ENCODE measurements at places on chromosomes 2 and 18.

DNA sequence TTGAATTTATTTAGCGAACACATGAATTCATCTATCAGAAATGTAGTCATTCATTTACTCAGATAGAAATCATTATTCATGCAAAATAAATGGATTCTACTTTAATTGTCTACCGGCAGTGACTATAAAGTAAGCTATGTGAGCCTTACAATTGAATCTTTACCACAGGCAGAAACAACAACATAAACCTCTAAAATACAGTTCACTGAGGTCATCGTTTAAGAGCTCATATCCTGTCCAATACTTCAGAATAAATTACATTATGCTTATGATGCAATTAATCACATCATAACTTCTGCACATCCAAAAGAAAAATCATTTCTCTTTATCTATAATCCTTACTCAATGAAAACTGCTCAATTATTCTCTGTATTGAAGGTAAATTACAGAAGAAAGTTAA lies 244.7 kb downstream of the HNMT start:
- no peak for DNase-seq

- DNase-seq, result no peak
Measured at GRCh38 chr18:34637094-34637801, 72.8 kb upstream of the DTNA start.

DNA sequence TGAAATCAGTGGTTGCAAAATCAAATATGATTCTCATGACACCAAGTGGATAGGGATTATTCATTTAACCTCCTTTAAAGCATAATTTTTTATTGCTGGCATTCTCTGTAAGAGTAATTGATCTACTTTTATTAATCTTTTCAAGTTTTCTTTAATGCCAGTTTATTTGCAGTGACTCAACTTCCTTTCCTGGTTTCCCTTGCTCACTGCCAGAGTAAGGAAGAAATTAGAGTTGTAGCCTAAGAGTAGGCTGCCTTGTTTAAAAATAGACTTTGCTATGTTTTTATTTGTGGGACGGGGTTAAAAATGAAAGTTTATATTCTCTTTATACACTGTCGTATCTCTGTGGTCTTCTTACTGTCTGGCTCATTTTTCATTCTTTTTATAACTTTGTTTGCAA lies 148.6 kb downstream of the WDR7 start:
- no peak for DNase-seq

GRCh38 chr2:12217175-12217574 lies 470.7 kb downstream of the LPIN1 start:
- no peak for DNase-seq

DNA sequence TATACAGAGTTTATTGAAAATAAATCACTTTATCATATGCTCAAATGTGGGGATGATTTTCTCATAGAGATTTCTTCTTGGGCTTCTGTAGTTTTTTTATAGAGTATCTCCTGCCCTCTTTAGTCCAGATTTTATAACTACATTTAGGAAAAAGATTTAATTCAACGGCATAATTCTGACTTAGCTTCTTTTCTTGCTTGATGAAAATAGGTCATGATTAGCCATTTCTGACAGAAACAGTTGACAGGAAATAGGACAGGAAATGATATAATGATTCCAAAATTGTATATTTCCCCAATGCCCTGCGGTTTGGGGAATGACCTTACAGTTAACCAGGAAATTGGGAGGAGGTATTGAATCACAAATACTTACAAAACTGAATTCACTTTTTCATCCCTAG lies 1531.9 kb upstream of the ACVR2A start:
- no peak for DNase-seq

- no peak for DNase-seq
Measured at GRCh38 chr2:4354678-4355077, 651.3 kb downstream of the DCDC2C start.

- DNase-seq, result no peak
Measured at GRCh38 chr18:27478459-27478858, 293.4 kb upstream of the CHST9 start.

- no peak for DNase-seq
Measured at GRCh38 chr2:209581040-209581439, 157.2 kb downstream of the MAP2 start.

GRCh38 chr2:6554466-6554865 lies 311.2 kb downstream of the CMPK2 start:
- no peak for DNase-seq

DNA sequence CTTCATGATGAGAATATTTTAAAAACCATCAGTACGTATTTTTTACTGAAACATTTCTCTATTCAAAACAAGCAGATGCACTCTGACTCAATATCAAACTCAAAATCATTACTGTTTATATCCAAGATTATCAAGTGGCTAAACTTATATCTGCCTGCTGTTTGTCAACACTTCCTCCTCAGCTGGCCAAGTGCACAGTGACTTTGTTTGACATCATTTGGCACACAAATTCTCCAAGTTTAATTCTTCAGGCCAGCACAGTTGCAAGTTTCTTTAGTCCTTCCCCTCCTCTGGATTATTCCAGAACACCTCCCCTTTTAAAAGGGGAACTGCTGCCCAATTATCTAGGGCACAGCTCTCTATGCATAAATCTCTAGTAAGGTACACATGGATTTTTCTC lies 346.6 kb downstream of the FSIP2 start:
- no peak for DNase-seq

DNA sequence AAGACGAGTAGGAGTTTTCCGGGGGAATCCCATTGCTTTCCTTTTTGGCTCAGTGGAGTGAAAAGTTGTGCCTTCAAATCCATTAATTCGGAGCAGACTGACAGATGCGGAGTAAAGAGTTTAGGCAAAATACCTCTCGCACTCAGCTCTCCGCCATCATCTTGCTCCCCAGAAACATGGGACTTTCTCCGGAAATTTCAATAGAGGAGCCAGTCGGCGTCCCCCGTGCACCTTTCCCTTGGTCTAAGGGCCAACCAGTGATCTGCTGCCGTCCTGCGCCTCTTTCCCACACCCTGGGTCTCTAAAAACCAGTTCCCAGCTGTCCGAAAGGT lies 318 bp downstream of the TYW5 start:
- no peak for DNase-seq

Measured in SIG-M5 (cell line).